Activated T-helper 2 cell treated with anti-CD3 and anti-CD28 coated beads, Interferon-gamma antibody, Interleukin-2, Interleukin-4, amounts not matched to agents 10 μg/mL and 5 μg/mL and 100 μg/mL, durations not matched to agents 14 hours and 24 hours and 36 hours (primary cell): ENCODE measurements at places on chromosomes 12 and 14. TPM values are rescaled to one million over a fixed set of nuclear protein-coding genes. Genes with fewer than 3 reads are reported as not detected.

Gene PZP
- not detected in 2 replicates for total RNA-seq

DNA sequence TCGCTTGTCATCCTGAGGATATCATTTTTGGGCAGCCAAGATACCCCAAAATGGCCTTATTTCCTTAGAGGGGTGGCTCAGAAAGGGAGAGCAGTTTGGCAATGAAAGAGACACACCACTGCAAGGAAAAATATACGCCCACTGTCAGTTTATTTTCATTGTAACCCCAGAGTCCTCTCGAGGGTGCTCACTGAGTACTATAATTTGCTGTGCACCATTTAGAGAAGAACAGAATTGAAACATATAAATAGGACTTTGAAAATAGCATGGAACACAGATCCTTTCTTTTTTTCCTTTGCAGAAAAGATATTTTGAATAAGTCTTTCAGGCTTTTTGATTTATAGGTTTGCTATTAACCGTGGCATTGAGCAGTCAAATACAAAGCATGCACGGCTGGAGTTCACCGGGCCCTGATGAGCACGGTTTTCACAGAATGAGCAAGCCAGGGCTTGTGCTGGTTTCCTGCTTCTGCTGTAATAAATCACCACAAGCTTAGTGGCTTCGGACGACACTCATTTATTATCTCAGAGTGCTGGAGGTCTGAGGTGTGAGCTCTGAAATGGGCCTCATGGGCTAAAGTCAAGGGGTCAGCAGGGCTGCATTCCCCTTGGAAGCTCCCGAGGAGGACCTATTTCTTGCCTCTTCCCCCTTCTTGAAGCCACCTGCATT is 152.3 kb downstream of the ZNF664 start:
- no peak for DNase-seq

GRCh38 chr12:19075711-19076340 is 53.7 kb upstream of the PLEKHA5 start:
- DNase-seq = no peak

DNA sequence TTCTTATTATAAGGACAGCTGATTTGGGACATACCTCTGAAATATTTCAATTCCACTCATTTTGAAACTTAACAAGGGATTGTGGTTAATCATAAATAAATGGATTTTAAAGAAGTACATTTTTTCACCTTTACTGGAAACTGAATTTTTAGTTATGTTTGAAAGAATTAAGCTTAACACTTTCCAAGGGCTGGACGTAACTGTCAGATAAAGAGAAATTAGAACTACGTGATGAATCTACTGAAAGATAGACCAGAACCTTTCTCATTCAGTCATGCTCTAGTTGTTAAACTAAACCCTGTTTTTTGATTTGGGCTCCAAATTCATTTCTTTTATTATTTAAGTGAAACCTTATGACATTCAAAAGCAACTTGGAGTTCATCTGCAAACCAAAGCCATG is 1892.1 kb upstream of the SEL1L start:
- no peak for DNase-seq

Gene CMA1
- total RNA-seq = 0.25 TPM in 1 of 2 replicates, not detected in the other

DNA sequence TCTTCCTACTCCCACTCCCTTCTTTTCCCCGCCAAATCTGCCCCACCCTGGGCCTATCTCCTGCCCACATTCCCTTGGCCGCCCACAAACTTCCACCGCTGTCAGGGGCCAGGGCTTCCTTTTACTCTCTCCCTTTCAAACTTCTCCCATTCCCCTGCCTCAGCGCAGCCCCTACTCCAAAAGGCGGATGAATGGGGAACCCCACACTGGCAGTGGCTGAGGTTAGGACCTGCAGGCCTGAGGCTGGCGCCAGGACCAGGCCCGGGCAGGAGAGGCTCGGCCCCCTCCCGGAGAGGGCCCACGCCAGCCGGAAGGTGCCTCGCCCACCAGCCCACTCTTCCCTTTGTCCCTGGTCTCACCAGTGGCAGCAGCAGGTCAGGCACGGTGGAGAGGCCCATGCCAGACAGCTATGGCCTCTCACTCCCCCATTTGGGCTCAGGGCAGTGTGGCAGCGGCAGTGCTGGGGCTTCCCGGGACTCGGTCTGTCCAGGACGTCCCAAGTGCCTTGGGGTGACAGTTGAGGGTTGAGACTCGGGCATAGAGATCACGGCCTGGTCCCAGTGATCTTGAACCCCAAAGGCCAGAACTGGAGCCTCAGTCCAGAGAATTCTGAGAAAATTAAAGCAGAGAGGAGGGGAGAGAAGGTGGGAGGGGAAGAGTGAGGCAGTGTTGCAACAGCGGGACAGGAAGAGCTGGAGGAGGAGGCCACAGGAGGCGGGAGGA is at the start of gene TNFRSF1A:
TNFRSF1A (minus strand) TSS at position 660 of the 723 bp plus-strand sequence; CDS start at position 398, 262 bp downstream.
- DNase-seq = no peak

Gene SLC39A5
- total RNA-seq = 0.39 and 1.4 TPM in 2 replicates

- DNase-seq = no peak
Observed at GRCh38 chr14:58744801-58745394, 107.1 kb downstream of the DACT1 start.

DNA sequence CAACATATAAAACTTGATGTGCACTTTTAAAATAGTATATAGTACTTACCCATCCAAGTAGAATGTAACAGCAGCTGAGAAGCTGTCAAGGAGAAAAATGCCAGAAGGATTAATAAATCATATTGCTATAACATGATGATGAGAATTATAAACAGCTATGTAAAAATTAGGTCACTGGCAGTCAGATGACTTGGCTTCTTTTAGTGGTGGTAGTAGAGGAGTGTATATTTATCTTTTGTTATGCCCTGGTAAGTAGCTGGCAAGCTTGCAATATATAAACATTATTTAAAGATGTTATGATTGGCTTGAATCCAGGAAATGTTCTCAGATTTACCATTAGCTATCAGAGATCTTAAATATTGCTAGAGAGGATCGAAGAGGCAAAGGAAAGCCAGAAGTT is 471.0 kb upstream of the MGAT4C start:
- no peak for DNase-seq

DNA sequence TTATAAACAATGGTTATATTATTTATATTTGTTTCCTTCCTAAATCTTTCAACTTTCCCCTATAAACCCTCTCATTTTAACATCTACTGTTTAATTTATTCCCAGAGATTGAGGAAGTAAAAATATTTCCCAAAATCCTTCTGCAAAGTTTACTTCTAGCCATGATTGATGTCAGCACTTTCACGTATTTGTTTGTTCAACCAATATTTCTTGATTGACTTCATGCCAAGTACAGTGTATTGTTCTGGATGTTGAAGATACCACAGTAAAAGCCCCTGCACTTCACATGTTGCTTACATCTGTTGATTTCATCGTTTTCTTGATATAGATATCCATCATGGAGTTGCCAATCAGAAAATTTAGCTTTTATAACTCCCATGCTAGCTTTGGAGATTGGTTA is 81.8 kb downstream of the TTLL5 start:
- DNase-seq = no peak

- no peak for DNase-seq
Observed at GRCh38 chr14:64731141-64731581, 26.9 kb downstream of the PLEKHG3 start.

DNA sequence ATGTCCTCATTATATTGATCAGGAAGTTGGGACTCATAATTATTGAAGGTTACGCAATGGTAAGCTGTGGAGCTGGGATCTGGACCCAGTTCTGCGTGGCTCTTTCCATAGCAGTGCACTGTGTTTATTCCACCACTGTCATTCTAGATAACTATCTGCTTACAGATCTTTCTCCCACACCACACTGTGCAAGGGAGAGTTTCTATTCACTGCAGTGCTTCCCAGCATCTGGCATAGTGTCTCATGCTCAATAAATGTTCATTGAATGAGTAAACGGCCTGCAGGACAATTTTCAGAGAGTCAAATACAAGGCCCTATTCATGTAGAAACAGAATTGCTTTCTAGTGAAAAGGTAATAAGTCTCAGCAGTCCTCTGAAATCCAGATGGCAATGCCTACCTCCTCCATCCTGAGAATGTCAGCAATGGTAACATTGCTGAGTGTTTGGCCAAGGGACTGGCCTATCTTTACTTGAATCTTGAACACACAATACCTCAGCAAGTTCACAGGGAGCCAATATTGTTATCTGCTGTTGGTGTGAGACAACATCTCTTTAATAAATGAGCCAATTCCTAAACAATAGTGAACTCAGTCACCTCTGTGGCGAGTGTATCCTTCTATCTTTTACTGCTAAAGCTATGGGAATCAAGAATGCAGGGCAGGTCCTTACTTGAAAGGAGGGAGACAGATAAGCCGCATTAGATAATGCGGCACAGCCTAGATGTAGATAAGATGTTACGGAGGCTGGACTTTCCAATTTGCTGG is 332.4 kb upstream of the PRICKLE1 start:
- DNase-seq = no peak

Gene SOX5
- 0.34 and 0.53 TPM in 2 replicates for total RNA-seq

Gene BIN2
- 45.8 and 47.0 TPM in 2 replicates for total RNA-seq

GRCh38 chr14:71332476-71332875 is 425.2 kb downstream of the PCNX1 start:
- DNase-seq = no peak

DNA sequence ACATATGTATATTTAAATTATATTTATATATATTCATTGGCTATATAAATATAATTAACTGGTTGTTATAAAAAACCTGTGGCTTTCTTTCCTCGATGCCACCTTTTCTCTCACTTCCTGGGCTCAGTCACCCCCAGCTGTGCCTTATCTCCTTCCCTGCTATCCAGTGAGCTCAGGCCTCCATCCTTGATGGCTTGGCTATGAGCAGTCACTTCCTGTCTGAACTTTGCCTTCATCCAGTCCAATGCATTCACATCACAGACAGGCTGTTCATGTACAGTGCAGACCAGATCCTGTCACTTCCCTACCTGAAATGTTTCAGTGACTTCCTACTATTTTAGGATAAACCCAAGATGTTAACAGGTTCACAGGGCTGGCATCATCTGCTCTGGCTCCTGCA is 115.3 kb upstream of the PRB2 start:
- DNase-seq = no peak

DNA sequence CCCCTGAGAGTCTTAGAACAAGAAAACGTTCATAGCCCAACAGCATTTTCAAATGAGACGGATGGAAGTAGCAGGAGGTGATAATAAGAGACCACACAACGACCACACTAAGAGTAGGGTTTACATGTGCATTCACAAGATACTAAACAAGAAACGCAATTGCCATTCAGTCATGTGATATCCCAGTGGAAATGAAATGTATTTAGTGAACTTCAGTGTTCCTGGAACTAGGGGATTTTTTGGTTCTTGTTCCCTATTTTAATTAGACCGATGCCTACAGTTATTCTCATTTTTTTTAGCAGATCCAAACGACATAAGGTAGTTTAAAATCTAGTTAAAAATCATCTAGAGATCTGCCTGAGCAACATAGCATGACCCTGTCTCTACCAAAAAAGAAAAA is 150.0 kb downstream of the GPR65 start:
- DNase-seq = no peak

Gene TAS2R9
- total RNA-seq = not detected in 2 replicates

GRCh38 chr12:1350934-1351240 is 243.5 kb downstream of the FBXL14 start:
- no peak for DNase-seq
